ENCODE measurements at places on chromosomes 13 and 19. TPM values are rescaled to one million over a fixed set of nuclear protein-coding genes. Genes with fewer than 3 reads are reported as not detected.

Gene ZNF723
- not detected for total RNA-seq

Gene FCAR
- total RNA-seq, result not detected

Gene GAS6
- total RNA-seq, result 62.8 TPM

Gene MTMR6
- 16.3 TPM for total RNA-seq

Gene KIR3DL1
- total RNA-seq, result not detected

DNA sequence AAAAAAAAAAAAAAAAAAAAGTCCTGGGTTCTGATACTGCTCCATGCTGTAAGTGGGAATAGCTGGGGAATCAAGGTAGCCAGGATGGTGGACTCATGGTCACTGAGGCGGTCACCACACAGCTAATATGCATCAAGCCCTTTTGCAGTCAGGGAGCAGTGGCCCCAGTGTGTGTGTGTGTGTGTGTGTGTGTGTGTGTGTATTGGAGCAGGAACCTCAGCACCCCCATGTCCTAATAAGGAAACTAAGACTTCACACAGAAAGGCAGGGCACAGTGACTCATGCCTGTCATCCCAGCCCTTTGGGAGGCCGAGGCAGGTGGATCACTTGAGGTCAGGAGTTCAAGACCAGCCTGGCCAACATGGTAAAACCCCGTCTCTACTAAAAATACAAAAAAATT is 12.0 kb downstream of the B3GNT3 start:
- no peak for DNase-seq

DNA sequence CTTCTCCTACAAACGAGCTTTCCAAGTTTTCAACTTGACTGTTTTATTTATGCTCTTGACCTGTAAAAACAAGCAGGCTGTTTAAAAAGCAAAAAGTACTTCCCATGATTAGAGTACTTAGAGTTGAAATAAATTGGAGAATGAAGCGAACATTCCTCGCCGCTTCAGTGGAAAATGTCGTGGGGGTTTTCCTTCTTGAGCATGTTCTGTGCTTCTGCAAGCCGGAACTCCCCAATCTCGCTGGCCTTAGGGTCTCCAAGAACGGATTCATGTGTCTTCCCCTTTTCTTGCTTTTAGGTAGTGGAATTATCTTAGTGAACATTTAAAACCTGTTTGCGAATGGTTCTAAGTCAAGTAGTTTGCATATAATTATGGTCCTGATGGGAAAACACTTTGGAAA is 103.6 kb upstream of the ZNF536 start:
- DNase-seq, result no peak

DNA sequence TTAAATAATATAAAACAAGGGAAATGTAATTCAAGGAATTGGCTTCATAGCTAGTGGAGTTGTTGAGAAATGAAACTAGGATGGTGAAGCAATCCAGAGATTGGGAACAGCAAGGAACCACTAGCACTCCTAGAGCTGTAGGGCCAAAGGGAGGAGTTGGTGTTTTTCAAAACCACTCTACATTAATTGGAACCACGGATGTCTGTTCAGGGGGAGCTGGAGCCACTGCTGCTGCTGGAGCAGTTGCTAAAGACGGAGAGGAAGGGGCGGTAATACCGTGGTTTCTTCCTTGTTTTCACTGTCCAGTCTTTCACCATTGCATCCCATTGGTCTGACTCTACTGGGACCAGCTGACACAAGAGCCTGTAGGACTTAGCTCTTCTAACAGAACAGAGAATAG is 8.5 kb downstream of the DNAJC15 start:
- DNase-seq, result no peak

- DNase-seq, result no peak
These were observed 72.1 kb downstream of the KATNAL1 start for GRCh38 chr13:30235216-30235615.

- DNase-seq, result no peak
These were observed 76.8 kb upstream of the MEDAG start for GRCh38 chr13:30829145-30829832.

GRCh38 chr13:95579303-95579702 is 26.8 kb downstream of the CLDN10 start:
- DNase-seq, result no peak

- DNase-seq, result no peak
These were observed 22.5 kb downstream of the SAFB start for GRCh38 chr19:5645409-5645808.

GRCh38 chr13:21849323-21849722 is 178.4 kb downstream of the FGF9 start:
- no peak for DNase-seq

Measured in spinal cord (tissue), 10 donors.